Muscle of leg (tissue), 16 donors: ENCODE measurements at places on chromosomes 11 and 22.

- no peaks in the 10 kb centered on the region for H3K4me1 ChIP-seq
- no peak overlapping the region for H3K4me3 ChIP-seq
These were observed 37.6 kb upstream of the MTNR1B start for GRCh38 chr11:92931746-92932422.

- H3K36me3 ChIP-seq, result peaks cover 5% of the 10 kb centered on the region
- H3K4me1 ChIP-seq, result peaks cover 6% of the 10 kb centered on the region
- H3K27ac ChIP-seq, result no peak overlapping the region
- no peak for DNase-seq
- H3K27me3 ChIP-seq, result peaks cover 28% of the 10 kb centered on the region
These were observed 14.7 kb upstream of the TAB1 start for GRCh38 chr22:39384750-39385480.

- H3K4me3 ChIP-seq, result no peak overlapping the region
- no peaks in the 10 kb centered on the region for H3K4me1 ChIP-seq
- H3K27ac ChIP-seq, result no peak overlapping the region
- DNase-seq, result no peak
- no peaks in the 10 kb centered on the region for H3K36me3 ChIP-seq
These were observed 54.9 kb downstream of the ARHGAP8 start for GRCh38 chr22:44807232-44807631.

DNA sequence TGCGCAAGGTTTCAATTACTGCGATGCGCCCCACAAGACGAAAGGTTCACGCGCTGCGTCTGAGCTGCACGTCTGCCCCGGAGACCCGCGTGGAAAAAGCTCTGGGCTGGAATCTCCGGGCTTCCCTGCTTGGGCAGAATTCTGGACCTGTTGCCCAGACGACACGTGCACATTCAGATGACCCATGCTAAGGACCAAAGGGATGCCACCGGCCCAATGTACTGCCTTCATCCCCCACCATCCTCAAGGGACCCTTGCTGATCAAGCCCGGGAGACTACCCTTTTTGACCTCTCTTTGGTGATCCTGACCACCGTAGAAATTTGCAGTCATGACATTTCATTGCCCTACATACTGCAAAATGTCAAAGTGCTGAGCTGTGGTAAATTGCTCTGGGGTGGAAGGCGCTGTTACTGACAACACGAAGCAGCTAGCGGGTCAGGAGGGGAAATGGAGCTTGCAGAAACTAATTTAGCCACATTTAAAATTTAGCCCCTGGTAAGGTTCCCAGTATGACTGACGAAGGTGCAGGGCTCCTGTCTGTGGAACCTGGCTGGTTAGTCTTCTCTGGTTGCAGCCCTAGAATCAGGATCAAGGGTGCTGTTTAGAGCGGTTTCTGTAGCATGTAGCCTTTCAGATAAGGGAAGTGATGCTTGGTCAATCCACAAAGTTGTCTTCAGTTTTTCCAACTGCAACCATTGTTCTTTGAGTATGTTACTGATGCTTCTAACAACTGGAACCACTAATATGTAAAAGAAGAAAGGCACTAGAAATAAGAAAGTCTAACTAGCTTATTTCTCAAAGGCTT is 81.9 kb downstream of the PRR5L start:
- peaks cover 23% of the 10 kb centered on the region for H3K4me1 ChIP-seq
- H3K27me3 ChIP-seq, result peaks cover 34% of the 10 kb centered on the region
- no peaks in the 10 kb centered on the region for H3K36me3 ChIP-seq
- peak overlapping the region; percentile 68 for H3K4me3 ChIP-seq

DNA sequence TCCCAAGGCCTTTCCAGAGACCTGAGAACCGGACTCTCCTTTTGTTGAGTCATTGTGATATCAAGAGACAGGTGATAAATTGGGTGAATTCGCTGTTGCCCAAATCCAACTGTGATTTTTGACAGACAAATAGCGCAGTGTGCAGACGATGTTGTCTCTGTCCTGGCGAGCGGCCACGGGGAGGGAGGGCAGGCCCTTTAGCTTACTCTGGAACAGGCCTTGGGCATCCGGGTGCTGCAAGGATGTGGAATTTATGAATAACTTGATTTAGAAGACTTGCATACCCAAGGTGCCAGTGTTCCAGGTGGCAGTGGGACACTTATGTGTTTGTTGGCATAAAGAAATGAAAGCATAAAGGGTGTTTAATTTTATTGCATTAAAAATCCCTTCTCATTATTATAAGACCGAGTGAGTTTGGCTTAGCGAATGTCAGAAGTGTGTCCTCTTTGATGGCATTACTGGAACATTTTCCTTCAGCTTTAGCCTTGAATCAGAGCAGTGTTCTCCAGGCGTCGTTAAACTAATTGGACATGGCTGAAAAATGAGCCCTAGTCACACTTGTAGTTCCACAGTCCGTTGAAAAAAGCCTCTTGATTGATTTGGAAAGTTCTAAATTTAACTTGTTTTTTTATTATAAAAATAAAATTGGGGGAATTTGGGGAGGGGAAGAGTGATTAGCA is 9.4 kb downstream of the LDLRAD3 start:
- H3K27me3 ChIP-seq, result no peaks in the 10 kb centered on the region
- peak; percentile 52 for DNase-seq
- peaks cover 19% of the 10 kb centered on the region for H3K4me1 ChIP-seq
- no peak overlapping the region for H3K4me3 ChIP-seq
- H3K27ac ChIP-seq, result no peak overlapping the region

DNA sequence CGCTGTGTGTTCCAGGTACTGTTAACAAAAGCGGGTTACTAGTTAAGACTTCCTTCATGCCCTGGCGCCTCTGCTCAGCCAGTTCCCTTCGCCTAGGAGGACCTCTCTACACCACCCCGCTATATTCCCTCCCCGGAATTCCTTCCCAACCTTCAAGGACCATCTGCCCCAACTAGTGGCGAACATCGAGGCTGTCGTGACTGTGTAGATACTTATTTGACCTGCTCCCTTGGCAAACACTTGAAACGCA is 450 bp upstream of the BCL2L13 start:
- no peaks in the 10 kb centered on the region for H3K27me3 ChIP-seq
- no peak for DNase-seq
- no peaks in the 10 kb centered on the region for H3K36me3 ChIP-seq
- peak overlapping the region; percentile 98 for H3K27ac ChIP-seq
- H3K4me1 ChIP-seq, result peaks cover 11% of the 10 kb centered on the region

DNA sequence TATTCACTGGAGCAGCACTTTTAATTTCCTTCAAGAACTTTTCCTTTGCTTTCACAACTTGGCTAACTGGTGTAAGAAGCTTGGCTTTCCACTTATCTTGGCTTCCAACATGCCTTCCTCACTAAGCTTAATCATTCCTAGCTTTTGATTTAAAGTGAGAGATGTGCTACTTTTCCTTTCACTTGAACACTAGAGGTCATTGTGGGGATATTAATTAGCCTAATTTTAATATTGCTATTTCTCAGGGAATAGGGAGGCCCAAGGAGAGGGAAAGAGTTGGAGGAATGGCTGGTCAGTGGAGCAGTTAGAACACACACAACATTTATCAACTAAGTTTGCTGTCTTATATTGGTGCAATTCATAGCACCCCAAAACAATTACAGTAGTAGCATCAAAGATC is 24.6 kb upstream of the CCDC90B start:
- H3K27ac ChIP-seq, result no peak overlapping the region
- no peak overlapping the region for H3K4me3 ChIP-seq
- H3K4me1 ChIP-seq, result peaks cover 3% of the 10 kb centered on the region

DNA sequence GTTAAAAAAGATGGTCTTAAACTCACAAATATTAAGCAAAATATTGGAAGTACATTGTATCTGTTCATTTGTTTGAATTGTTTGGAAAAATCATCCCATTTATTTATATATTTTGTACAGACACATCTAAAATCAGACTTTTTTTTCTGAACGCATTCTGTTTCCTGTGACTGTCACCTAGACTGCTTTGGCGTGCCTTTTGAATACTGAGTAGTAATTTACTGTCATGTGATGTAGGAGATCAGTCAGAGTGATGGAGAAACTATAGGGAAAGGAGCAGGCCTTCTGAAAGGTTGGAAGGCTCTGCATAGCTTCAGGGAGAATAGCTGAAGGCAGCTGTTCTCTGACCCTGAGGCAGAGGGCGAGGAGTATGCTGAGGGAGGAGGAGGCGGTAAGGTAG is 452.0 kb upstream of the ARHGAP42 start:
- H3K4me1 ChIP-seq, result no peaks in the 10 kb centered on the region
- no peaks in the 10 kb centered on the region for H3K27me3 ChIP-seq
- DNase-seq, result no peak

DNA sequence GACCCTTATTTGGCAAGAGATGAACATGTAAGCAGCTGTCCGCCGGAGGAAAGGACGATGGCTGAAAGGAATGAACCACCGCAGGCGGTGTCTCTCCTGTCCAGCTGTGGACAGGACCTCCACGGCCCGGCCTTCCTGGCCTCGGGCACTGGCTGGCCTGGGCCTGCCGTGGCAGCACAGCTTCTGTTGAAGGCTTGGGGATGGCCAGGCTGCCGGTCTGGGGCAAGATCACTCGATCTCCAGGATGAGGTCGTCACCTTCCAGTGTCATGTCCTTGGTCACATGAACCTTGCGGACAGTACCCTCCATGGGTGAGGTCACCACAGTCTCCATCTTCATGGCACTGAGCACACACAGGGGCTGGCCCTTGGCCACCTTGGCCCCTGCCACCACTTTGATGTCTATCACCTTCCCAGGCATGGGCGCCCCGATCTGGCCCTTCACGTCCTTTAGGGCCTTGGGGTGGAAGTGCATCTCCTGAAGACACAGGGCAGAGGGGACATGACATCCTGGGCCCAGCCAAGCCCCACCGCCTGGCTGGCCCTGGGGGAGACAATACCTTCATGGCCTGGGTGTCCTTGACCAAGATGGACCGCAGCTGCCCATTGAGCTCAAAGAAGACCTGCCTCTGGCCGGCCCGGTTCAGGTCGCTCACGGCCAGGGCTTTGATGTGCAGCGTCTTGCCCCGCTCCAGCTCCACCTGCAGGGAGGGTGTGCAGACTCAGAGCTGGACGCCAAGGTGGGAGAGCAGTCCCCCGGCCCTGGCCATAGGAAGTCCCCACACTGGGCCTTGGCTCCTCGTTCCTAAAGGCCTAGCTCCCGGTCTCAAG is 5.6 kb downstream of the RCE1 start:
- peaks cover 10% of the 10 kb centered on the region for H3K4me1 ChIP-seq
- peaks cover 51% of the 10 kb centered on the region for H3K36me3 ChIP-seq
- H3K27me3 ChIP-seq, result no peaks in the 10 kb centered on the region
- peak; percentile 3 for DNase-seq

DNA sequence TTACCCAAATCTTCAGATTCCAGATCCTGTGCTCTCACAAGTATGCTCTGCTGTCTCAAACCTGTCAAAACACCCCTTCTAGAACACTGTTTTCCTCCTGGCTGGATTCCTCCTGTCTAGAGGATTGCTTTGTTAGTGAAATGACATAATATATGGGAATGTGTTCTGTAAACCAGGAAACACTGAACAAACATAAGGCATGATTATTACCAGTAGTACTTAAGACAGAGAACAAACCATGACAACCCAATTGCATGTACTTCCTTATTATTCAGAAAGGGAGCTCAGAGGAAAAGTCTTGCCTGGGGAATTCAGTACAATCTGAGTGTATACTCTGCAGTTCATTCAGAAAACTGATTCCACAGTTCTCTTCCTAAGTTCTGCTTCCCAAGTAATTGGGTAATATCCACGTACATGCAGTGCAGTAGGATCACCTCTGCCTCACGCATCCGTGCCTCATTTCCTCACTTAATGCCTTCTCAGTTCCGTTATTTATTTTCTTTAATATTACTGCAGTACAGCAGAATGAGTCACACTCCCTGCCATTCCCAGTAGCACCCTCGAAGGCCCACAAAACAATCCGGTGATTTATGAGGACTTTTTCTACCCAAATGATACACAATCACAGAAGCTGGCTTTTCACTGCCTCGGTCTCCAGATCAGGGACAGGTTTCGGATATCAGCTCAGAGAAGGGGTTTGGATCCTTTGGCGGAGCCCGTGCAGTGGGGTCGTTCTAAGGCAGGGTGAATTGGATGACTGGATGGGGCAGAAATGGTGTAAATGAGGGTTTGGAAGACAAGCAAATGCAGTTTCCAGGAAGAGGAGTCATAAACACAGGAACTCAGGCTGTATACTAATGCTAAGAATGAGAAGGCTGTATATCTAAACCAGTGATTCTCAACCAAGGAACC is 896.9 kb downstream of the KCNA4 start:
- DNase-seq, result peak; percentile 47
- no peaks in the 10 kb centered on the region for H3K27me3 ChIP-seq
- H3K4me3 ChIP-seq, result no peak overlapping the region
- H3K27ac ChIP-seq, result no peak overlapping the region
- H3K36me3 ChIP-seq, result no peaks in the 10 kb centered on the region

GRCh38 chr11:210122-210802 is 2.8 kb downstream of the RIC8A start:
- H3K27ac ChIP-seq, result no peak overlapping the region
- H3K4me1 ChIP-seq, result peaks cover 36% of the 10 kb centered on the region
- no peaks in the 10 kb centered on the region for H3K27me3 ChIP-seq
- DNase-seq, result peak; percentile 25

DNA sequence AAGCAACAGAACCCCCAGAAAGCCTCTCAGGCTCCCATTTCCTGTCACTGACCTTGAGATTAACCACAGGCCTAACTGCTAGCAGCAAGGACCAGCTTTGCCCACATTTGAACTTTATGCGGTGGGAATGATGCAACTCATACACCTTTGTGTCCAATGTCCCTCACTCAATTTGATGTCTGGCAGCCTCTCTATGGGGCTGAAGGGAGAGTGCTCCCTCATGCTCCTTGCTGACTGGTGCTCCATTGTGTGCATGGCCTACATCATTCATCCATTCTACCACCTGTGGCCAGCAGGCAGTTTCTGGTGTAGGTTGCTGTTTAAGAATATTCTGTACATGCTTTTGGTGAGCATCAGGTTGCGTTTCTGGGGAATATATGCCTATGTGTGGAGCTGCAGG is 31.9 kb downstream of the KCNQ1OT1 start:
- H3K27me3 ChIP-seq, result no peaks in the 10 kb centered on the region
- no peak overlapping the region for H3K27ac ChIP-seq
- H3K36me3 ChIP-seq, result peaks cover 33% of the 10 kb centered on the region
- peaks cover 44% of the 10 kb centered on the region for H3K4me1 ChIP-seq
- no peak for DNase-seq
- no peak overlapping the region for H3K4me3 ChIP-seq

DNA sequence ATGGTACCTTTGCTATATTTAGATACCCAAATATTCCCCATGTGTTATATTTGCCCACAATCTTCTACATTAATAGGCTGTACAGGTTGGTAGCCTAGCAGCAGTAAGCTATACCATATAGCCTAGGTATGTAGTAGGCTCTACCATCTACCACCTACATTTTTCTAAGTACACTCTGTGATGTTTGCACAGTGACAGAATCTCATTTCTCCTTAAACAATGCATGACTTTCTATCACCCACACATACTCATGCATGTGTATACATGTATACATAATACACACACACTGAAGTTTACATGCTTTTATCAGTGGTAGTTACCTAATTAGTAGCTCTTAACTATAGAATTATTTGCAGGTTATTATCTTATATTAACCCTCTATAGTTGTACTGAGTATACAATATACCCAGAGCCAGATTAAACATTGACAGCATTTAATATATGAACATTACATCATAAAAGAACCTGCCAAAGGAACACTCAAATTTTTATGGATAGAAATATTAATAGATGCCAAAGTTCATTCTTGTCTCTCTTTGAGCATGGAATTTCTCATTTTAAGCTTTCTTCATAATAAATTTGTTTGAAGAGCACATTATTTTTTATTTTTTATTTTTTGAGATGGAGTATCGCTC is 51.4 kb downstream of the ELP4 start:
- H3K27me3 ChIP-seq, result no peaks in the 10 kb centered on the region
- H3K4me1 ChIP-seq, result no peaks in the 10 kb centered on the region
- no peak overlapping the region for H3K27ac ChIP-seq
- H3K36me3 ChIP-seq, result no peaks in the 10 kb centered on the region
